Fibroblast of the aortic adventitia (primary cell): ENCODE measurements at places on chromosomes 11 and 22. TPM values are rescaled to one million over a fixed set of nuclear protein-coding genes. Genes with fewer than 3 reads are reported as not detected.

- peak; percentile 61 for DNase-seq
Measured at GRCh38 chr11:10355257-10355661, 50.4 kb downstream of the ADM start.

- no peak for DNase-seq
Measured at GRCh38 chr11:111168871-111169270, 76.7 kb upstream of the POU2AF2 start.

- DNase-seq = no peak
Measured at GRCh38 chr22:19419086-19419463, 12.5 kb downstream of the HIRA start.

DNA sequence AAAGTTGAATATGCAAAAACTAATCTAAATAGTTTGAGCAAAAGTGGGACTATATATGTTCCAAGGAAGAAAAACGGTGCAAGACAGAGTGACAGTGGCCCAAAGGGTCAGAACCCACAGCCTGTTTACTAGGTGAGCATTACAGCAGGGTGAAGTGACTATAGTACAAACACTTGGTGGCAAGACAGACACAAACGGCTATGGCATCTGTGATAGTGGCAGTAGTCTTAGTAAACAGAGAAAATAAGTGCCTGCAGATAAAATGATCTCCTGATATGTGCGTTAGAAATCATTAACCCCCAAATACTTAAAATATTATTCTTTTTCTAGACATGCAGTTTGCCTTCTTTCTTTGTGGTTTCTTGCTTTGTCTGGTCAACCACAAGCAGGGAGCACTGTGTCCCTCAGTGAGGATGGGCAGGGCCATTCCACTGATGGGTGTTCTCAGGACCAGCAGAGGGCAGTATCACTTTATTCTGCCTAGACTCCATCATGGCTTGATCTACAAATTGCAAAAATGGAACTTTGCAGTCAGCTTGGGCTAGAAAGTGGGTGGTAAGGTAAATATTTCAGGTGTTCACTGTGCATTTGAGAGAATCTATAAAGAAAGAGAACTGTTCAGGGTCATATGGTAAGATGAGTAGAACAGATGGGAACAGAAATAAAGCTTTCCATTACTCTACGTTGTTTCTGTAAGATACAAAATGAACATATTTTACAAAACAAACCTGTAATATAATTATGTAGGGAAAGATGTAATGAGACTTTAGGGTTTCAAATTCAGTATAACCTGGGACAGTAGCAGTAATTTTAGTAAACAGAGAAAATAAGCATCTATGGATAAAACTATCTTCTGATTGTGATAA, 198.2 kb downstream of the SWAP70 start:
- DNase-seq = peak; percentile 75

The KRTAP5-9 gene
- total RNA-seq = not detected in 2 replicates
